GF-D8 (cell line): ENCODE measurements at places on chromosomes 11 and 22.

GRCh38 chr22:39935116-39935515 lies 25.1 kb upstream of the TMA7B start:
- no peak for DNase-seq

GRCh38 chr11:44407211-44407996 lies 97.5 kb upstream of the ALX4 start:
- no peak for DNase-seq

GRCh38 chr11:61378713-61379313 lies 13.6 kb upstream of the TMEM216 start:
- DNase-seq = peak; percentile 77

DNA sequence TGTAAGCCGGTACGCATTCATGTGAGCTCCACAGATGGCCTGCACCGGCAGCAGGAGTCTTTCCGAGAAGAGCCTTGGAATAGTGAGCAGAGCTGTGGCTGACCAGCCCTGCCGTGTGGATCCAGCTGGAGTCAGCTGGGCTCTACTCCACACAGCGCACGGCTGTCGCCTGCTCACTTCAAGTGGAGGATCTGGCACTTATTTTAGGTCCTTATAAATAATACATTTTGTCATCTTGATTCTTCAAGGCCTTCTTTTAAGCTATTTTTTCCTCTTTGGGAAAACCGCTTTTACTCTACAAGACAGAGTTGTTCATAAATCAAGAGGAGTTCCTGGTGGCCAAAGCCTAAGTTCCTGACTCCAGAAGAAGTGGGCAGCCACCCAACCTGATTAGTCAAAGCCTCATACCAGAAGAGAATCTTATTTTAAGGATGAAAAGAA lies 93.8 kb downstream of the KCNC1 start:
- no peak for DNase-seq

- DNase-seq = no peak
These were observed 5.2 kb downstream of the RAB6A start for GRCh38 chr11:73755670-73756069.

DNA sequence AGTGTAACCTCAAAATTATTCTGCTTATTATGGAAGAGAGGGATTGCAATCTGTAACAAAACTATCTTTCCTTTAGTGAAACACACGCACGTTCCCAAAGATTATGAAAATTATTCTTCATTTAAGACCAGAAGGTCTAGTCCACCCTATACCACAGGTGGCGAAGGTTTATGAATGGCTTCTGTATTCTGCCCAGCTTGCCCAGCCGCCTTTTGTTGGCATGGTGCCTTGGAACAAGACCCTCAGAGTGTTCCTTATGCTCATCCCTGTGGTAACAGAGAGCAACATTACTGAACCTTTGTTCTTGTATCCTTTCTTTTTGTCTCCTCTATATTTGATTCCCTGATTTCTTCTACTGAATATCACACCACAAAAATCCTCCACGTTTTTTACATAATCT lies 116.4 kb downstream of the FAR1 start:
- no peak for DNase-seq

- no peak for DNase-seq
These were observed 32.1 kb downstream of the GRAMD4 start for GRCh38 chr22:46652081-46652846.

- no peak for DNase-seq
These were observed 2.1 kb upstream of the LRRC32 start for GRCh38 chr11:76672431-76673175.

DNA sequence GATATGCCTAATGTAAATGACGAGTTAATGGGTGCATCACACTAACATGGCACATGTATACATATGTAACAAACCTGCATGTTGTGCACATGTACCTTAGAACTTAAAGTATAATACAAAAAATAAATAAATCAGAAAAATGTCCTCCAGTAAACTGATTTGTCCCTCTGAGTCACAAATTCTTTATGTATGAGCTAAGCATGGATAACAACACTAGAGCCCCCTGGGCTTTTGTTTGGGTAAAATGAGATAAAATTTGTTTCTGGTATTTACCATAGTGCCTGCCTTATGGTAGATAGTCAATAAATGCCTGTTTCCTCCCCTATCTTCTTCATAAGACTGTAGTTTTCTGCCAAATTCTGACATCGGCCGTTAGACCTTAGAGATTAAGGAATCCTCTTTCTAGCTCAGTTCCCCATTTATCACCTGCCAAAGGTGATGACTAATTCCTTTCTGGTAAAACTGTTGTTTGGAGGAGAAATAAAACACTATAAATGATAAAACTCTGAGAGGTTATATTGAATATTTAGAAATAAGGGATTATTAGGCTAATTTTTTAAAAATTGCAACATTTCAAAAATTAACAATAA lies 43.6 kb upstream of the LUZP2 start:
- DNase-seq = no peak

GRCh38 chr11:17544181-17544622 lies at the start of gene USH1C:
Gene USH1C (minus strand): TSS chr11:17544416. CDS start chr11:17544307, 109 bp downstream.
- DNase-seq = no peak
